SHP77 (cell line): ENCODE measurements at places on chromosomes 4 and X.

GRCh38 chr4:47972181-47972580 is 44.3 kb downstream of the CNGA1 start:
- no peak for DNase-seq

- no peak for DNase-seq
Observed at GRCh38 chr4:26116057-26116456, 202.0 kb downstream of the SMIM20 start.

- DNase-seq, result no peak
Observed at GRCh38 chr4:3520796-3521600, 11.2 kb downstream of the LRPAP1 start.

GRCh38 chrX:46208225-46208854 is 336.9 kb downstream of the ZNF674 start:
- DNase-seq, result no peak

DNA sequence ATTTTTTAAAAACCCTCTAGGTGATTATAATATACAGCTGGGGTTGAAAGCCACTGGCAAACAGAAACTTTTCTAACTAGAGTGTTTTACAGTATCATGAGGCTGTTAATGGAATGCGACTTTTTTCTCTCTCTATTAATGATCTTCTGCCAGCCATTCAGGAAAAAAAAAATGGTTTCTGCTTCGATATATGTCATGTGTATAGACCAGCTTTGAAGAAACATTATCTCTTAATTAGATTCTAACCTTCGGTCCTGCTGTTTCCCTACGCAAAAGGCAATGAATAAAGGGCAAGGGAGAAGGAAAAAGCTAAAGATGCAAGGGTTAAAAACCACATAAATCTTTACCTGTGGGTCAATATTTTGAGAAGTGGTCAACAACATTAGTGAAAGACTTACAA is 1662.1 kb upstream of the TENM3 start:
- DNase-seq, result no peak

GRCh38 chr4:142194905-142195304 is 558.5 kb downstream of the IL15 start:
- no peak for DNase-seq

GRCh38 chr4:71958978-71959377 is 72.8 kb upstream of the NPFFR2 start:
- DNase-seq, result no peak

- no peak for DNase-seq
Observed at GRCh38 chr4:19982556-19982955, 269.1 kb upstream of the SLIT2 start.

DNA sequence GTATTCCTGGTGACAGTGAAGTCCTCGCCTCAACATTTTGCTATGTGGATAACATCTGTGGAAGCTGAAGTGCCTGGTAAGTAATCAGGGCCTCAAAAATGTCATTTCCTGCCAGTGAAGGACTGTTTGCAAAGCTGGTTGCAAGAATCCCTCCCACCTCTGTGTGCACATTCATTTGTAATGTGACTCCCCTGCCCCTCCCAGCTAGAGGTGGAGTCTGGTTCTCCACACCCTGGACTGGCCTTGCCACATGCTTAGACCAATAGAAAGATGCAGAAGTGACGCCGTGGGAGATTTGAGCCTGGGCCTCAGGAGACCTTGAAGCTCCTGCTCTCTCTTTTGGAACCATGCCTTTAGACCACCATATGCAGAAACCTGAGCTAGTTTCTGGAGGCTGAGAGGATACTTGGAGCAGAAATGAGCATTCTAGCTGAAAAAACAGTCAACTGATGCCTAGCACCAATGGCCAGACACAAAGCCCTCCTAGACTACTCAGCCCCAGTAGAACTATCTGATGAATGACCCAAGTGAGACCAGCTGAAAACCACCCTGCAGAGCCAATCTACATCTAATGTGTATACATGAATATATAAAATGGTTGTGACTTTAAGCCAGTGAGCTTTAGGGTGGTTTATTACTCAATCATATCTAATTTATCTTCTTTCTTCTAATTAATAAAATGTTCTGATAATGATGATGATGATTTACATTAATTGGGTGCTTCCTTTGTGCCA is 47.8 kb upstream of the CRMP1 start:
- DNase-seq, result peak; percentile 86

DNA sequence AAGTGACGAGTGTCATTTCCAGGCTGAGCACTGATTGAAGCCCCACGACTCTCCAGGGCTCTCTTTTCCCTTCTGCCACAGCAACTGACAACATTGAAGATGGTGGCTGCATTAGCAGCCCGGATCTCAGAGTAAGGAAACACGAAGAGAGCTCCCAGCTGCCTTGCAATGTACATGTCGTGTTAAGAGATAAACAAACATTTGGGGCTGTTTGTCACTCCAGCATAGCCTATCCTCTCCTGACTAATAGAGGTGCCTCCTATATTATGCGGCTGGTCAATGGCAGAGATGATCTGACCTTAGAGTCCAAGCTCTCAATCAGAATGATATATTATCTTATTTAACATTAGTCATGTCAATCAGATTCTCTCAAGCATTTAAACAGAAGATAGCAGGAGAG is 38.6 kb downstream of the ATXN3L start:
- DNase-seq, result no peak

DNA sequence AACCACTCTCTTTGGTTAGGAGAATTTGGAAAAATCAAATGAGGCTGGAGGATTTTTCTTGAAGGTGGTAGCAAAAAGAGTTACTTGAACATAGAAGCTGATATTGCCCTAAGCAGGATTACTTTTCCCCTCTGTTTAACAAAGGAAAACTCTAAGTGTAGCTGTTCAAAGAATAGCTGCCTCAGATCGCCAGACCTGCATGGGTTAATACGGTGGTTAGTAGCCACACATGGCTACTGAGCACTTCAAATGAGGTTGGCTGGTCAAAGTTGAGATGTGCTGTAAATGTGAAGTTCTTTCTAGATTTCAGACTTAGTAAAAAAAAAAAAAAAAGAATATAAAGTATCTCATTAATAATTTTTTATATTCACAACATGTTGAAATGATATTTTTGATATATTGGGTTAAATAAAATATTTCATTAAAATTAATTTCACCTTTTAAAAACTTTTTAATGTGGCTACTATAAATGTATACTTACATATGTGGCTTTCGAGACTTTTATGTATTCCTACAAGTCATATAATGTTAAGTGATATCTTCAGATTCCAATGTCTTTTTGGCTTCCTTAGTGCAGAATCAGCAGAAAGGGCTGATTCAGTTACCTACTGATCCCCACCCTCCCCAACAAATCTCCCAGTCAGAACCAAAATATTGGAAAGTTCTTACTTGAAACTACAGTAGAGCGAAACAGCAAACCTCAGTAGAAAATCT is 3.3 kb upstream of the RPS6KA3 start:
- no peak for DNase-seq
